ENCODE measurements at places on chromosomes 1 and 21.
A peak's percentile ranks its signal among the peaks of the same experiment; 100 is the strongest.

- no peak for DNase-seq
Measured at GRCh38 chr1:186849271-186849671, 20.5 kb downstream of the PLA2G4A start.

DNA sequence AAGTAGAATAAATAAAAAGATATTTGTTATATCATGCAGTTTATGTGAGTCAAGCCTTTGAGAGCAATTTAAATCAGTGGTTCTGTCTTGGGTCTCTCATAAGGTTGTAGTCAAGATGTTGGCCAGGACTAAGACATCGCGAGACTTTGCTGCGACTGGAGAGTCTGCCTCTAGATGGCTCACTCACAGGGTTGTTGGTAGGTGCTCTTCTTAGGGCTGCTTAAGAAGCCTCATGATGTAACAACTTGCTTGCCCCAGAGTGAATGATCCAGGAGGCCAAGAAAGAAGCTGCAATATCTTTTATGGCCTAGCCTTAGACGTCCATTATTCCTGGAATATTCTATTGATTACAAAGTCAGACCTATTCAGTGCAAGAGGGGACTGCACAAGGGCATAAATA is 73.1 kb upstream of the CACHD1 start:
- DNase-seq = no peak

GRCh38 chr1:2646837-2647236 is 14.0 kb upstream of the MMEL1 start:
- DNase-seq = no peak

DNA sequence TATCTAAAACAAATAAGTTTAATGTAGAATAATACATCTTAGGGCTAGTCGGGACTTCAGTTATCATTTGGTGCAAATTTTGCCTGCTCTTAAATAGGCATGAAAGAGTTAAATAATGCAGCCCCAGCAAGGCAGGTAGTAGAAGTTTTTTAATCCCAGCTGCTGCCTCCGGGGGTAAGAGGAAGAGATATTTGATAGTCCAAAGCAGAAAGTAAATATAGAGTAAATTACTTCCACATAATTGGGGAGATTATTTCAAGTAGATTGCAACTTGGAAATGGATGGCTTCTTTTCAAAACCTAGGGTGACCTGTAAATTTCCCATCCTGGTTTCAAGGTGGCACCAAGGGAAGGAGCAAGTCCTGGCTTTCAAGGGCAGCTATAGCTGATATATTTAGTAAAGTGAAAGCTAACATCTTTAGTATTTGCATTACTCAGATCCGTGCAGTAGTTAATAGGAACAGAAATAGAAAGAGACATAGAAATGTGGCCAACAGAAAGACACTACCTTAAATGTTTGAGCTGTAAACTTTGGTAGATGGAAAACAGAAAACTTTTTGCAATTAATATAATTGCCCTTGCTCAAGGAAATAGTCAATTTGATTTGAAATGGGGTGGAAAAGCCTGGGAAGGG is 109.1 kb downstream of the LMO4 start:
- DNase-seq = peak; percentile 54

GRCh38 chr1:160884579-160884978 is 401 bp downstream of the ITLN1 start:
- no peak for DNase-seq

DNA sequence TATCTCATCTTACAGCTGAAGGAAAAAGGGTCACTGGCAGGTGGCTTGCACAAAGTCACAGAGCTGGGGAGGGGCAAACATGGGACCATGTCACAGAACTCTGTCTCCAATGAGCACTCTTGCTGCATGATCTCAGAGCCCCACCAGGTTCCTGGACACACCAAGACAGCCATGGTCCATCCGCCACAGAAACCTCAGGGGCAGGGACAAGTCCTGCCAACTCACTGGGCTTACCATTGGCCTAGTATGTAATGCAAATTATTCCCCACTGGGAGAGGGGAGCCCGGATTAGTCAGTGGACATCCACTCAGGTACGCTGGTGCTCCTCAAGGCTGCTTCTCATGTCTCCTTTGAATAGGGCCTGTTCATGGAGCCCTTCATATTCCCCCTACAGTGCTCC is 14.2 kb downstream of the S100A7A start:
- DNase-seq = no peak

GRCh38 chr1:25702101-25702775 is 85.6 kb downstream of the MAN1C1 start:
- no peak for DNase-seq

GRCh38 chr1:174358786-174359453 is 88.8 kb upstream of the GPR52 start:
- peak; percentile 18 for DNase-seq

- DNase-seq = no peak
Measured at GRCh38 chr1:152514715-152515433, 592 bp downstream of the CRCT1 start.

GRCh38 chr1:220164116-220164515 is 70.2 kb downstream of the IARS2 start:
- DNase-seq = no peak

DNA sequence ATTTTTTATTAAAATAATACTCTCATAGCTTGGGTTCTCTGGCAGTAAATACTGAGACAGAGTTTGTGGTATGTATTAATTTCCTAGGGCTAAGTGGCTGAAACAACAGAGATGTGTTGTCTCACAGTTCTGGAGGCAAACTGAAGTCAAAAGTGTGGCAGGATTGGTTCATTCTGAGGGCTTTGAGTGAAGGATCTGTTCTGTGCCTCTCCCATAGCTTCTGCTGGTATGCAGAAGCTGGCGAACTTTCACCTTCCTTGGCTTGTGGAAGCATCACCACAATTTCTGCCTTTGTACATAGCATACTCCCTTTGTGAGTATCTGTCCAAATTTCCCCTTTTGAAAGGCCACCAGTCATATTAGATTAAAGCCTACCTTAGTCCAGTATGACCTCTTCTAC is 21.0 kb downstream of the RNPC3 start:
- DNase-seq = no peak

GRCh38 chr1:70504176-70504820 is 93.2 kb downstream of the CTH start:
- DNase-seq = no peak

GRCh38 chr21:39037807-39038405 is 145.3 kb downstream of the PSMG1 start:
- DNase-seq = no peak

DNA sequence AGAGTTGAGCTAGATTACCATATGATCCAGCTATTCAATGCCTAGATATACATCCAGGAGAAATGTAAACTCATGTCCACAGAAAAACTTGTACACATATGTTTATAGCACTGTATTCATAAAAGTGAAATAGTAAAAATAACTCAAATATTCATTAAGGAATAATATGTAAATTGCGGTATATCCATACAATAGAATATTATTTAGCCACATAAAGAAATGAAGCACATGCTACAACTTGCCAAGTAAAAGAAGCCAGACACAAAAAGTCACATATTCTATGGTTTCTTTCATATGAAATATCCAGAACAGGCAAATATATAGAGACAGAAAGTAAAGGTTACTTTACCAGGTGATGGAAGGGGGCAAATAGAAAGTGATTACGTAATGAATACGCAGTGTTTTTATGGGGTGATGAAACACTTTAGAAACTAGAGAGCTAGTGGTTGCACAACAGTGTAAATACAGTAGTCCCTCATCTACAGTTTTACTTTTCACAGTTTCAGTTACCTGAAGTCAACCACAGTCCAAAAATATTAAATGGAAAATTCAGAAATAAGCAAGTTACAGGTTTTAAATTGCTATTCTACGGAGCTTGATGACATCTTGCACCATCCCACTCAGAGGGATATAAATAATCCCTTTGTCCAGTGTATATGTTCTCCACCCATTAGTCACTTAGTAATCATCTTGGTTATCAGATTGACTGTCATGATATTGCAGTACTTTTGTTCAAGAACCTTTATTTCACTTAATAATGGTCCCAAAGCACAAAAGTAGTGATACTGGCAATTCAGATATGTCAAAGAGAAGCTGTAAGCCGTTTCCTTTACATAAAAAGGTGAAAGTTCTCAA is 62.3 kb downstream of the ZNF644 start:
- DNase-seq = no peak

- no peak for DNase-seq
Measured at GRCh38 chr21:31012133-31013089, 25.9 kb downstream of the KRTAP19-8 start.

GRCh38 chr1:109714661-109715372 is 2.8 kb downstream of the GSTM5 start:
- DNase-seq = no peak

GRCh38 chr1:112196731-112197130 is 199.3 kb upstream of the CTTNBP2NL start:
- DNase-seq = no peak

DNA sequence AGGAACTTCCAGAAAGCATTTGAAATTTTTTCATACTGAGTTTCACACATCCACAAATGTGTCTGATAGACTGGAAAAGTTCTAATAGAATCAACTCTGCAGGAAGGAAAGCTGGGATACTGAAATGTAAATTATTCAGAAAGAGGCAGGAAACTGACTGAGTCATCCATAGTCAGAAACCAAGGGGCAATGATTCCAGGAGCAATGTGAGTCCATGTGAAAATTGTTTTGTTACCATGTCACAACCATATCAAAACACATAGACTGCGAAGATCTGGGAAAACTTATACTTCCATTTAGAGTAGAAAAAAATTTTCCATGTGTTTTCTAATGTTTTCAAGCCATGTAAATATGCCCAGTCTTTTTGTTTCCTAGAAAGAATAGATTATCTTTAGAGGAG is 142.3 kb upstream of the TMPRSS15 start:
- no peak for DNase-seq

DNA sequence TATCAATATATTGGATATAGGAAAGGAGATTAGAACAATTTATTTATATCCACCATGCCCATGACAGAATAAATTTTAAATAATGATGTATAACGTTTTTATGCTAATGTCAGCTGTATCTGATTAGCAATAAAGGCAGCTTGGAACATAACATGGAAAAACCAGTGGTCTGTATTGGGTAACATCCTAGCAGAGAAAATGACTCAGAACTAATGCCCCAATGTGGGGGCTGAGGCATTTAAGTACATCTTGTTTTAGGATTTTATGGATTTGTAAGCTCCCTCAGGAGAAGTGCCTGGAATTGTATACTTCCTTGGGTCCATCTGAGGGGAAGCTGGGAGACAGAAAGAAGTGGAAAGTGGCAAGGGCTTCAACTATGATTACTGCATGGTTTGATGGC is 82.3 kb downstream of the HMCN1 start:
- no peak for DNase-seq

GRCh38 chr1:223622132-223622842 is 43.2 kb downstream of the CAPN8 start:
- no peak for DNase-seq

DNA sequence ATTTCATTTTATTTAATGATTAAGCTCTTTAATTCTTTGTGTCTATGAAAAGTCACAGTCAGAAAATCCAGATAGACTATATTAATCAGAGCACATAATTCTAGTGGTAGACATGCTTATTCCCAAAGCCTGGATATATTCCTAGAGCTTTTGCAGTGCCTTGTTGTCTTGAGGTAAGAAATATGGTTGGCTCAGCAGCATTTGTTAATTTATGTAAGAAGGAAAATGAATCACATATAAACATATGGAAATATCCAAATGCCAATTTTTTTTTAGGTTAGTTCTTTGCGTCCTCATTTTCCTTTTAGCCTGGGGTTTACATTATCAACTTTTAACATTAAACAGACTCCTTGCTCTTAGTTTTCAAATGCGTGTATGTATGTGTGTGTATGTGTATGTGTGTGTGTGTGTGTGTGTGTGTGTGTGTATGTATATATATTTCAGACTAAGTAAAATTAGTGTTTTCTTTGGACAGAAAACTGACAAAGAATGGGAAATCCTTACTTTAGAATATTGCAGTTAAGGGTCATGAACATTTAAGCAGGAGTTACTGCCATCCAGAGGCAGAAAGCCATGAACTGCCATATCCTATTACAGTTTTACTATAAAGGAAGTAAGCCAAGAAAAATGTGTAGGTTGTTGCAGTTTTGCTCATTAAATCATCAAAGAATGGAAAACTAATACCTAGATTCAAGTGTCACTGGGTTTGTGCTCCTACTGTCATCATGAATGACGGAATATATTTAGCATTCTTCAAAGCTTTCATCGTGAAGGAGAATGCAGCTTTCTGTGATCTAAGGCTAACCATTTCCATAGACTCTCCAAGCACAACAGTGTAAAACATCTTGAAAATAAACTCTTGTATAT is 477.1 kb upstream of the NR5A2 start:
- no peak for DNase-seq

- no peak for DNase-seq
Measured at GRCh38 chr21:16069178-16070112, 339.7 kb downstream of the USP25 start.

DNA sequence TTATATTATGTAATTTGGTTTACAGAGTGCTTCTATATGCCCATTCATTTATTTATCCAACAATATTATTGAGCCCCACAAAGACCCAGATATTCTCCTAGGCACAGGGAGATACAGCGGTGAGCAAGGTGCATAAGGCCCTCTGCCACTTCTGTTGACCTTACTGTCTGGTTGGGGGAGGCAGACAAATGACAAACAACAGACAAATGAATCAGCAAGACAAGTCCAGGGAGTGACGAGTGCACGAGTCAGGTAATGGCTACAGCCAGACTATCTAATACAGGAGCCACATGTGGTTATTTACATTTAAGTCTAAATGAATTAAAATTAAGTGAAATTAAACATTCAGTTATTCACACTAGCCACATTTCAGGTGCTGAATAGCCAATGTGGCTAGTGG is 22.0 kb upstream of the BCAR3 start:
- no peak for DNase-seq

GRCh38 chr1:154463512-154463990 is 38.5 kb upstream of the TDRD10 start:
- DNase-seq = no peak

DNA sequence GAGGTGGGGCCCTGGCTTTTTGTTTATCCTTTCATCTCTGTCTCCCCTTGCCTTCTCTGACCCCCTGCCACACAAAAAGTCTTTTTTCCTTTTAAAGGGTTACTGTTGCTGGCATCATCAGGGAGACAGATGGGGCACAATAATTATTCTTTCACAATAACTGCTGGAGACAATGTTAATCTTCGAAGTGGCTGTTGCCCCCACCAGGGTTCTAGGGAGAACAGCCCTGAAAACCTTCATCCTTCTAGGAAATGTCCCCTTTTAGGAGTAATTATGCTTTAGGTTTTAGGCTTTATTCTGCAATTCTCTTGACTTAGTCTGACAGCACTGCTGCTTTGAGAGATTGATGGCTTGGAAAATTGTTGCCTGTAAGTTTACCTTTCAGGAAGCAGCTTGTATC is 150.0 kb downstream of the NOS1AP start:
- no peak for DNase-seq

DNA sequence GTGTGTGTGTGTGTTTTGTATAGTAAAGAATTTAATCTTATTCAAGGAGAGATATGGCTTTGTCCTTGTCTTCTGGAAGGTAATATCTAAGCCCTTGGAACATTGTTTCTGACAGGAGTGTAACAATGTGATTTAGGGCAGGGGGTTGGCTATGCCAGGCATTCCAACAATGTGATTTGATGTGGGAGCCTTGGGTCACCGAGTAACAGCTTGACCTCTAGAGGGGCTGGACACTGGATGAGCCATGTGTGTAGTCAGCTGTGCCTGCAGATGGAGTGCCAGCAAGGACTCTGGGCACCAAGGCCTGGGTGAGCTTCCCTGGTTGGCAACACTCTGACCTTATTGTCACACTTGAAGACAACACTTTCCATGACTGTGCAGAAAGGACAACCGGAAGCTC is 336.1 kb upstream of the ZP4 start:
- DNase-seq = no peak

GRCh38 chr1:9510130-9510529 is 29.1 kb upstream of the SLC25A33 start:
- no peak for DNase-seq

GRCh38 chr1:156860628-156861423 is at the start of gene NTRK1:
NTRK1 (plus strand) TSS chr1:156860865; CDS start chr1:156860935, 70 bp downstream.
- DNase-seq = no peak
